ENCODE measurements at places on chromosomes 2 and 18.

- no peak for DNase-seq
These were observed 19.3 kb downstream of the SPEG start for GRCh38 chr2:219453671-219454590.

GRCh38 chr2:201419986-201420385 is 31.3 kb downstream of the TRAK2 start:
- DNase-seq, result no peak

- DNase-seq, result no peak
These were observed 88.5 kb downstream of the PTRHD1 start for GRCh38 chr2:24704692-24705091.

- no peak for DNase-seq
These were observed 55.3 kb downstream of the DTNB start for GRCh38 chr2:25617948-25618646.

DNA sequence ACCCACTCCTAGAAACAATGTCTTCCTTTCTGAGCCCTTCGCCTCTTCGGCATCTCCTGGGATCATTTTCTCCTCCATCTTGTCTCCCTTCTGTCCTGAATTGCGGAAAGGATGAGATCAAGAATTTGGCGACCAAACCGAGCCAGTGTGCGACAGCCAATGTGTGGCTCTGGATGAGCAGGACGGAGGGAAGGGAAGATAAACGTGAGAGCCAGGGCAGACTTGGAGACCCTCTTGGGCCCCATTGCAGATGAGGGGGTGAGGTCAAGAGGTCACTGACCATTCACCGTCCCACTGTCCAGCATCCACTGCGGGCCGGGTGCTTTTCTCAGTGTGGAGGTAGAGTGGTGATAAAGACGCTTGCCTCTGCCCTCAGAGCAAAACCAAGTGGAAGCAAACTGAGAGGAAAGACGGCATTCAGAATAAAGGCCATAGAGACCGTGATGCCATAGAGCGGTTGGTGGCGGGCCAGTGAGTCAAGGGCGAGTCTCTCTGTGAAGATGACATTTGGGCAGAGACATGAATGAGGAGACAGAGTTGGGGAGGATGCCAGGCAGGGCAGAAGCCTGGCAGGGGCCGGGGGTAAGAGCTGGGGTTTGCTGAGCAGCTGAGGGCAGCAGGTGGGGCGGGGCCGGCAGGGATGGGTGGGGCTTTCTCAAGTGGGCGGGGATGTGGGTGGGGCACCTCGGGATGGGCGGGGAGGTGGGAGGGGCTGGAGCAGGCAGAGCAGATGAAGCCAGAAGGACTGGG is 55.6 kb downstream of the ACAA2 start:
- DNase-seq, result no peak

DNA sequence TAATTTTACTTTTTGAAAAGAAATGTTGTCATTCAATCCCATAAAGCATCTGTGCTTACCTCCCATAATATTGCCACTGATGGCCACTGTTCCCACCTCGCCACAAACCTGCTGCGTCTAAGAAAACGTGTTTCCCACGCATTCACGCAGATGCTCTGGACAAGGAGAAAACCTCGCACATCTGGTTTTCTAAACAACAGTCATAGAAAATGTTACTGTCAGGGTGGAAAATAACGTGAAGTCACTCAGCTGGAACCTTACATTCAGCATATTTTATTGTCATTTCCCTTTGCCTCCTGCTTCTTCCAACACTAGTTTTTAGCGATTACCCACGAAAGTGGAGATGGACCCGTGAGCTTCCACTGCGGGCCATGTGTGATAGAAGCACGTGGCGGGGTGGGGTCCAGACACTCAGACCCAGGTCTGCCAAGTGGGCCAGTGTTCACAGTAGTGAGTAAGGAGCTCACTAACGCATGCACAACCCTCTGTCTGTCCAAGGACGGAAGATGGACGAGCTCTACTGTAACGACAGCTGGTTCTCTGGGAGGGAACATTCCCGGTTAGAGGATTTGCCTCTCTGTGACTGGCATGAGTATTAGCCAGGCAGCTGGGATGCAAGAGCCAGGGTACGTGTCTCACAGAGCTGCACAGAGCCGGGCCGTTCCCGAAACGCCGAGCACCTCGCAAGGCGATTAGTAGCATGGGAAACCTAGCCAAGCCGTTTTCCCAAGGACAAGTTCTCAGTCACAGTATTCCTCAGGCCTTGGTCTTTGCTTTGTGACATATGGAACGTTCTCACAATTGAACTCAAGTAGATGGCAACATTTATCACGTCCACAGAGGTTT is 94.5 kb downstream of the MTCL1 start:
- DNase-seq, result no peak

- DNase-seq, result no peak
These were observed 77.3 kb upstream of the PHLPP1 start for GRCh38 chr18:62637807-62638687.

- no peak for DNase-seq
These were observed 10.2 kb downstream of the TNFAIP6 start for GRCh38 chr2:151367571-151367970.

DNA sequence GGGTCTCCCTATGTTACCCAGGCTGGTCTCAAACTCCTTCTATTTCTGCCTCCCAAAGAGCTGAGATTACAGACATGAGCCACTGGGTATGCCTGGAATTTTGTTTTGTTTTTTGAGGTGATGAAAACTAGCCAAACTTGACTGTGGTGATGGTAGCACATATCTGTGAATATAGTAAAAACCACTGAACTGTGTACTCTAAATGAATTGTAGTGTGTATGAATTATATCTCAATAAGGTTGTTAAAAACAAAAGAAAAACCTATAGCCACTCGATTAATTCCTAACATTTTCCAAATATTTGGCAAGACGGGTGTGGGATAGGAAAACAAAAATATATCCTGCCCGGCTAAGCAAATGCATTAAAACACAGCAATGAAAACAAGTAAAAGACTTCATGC is 1302.3 kb upstream of the CHAC2 start:
- no peak for DNase-seq

DNA sequence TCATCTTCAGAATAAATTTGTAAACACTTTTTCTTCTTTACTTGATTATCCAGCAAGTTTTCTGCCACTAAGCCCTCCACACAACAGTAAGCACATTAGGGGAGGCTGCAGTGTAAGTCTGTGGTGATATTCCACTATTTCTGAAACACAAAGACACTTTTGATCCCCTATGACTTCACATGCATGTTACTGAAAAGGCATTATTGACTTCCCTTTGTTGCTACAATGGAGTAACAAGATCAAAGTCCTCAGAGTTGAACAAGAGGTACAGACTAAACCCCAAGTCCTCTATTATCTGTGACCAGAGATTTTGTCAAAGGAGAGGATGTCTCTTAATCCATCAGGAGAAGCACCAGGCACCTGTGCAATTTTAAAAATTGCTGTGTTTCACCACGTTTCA is 157.9 kb downstream of the CD226 start:
- DNase-seq, result no peak

- DNase-seq, result no peak
These were observed 336.4 kb upstream of the FSHR start for GRCh38 chr2:49490710-49491109.

DNA sequence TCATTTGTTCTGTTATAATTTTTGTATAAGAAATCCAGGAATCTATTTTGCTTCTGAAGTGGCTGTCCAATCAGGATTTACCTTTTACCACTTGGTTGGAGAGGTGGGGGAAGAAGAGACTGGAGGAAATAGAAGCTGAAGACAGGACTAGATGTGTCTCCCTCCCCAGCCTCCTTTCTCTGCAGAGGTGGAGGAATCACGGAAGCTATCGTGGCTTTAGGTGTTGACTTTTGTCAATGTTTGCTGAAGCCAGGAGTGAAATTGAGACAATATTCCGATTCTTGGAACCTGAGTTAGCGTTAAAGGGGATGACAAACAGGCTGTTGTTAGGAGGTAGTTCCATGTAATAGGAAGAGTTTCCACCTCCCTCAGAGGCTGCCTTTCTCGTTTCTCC is 43.5 kb downstream of the PDCL3 start:
- no peak for DNase-seq

DNA sequence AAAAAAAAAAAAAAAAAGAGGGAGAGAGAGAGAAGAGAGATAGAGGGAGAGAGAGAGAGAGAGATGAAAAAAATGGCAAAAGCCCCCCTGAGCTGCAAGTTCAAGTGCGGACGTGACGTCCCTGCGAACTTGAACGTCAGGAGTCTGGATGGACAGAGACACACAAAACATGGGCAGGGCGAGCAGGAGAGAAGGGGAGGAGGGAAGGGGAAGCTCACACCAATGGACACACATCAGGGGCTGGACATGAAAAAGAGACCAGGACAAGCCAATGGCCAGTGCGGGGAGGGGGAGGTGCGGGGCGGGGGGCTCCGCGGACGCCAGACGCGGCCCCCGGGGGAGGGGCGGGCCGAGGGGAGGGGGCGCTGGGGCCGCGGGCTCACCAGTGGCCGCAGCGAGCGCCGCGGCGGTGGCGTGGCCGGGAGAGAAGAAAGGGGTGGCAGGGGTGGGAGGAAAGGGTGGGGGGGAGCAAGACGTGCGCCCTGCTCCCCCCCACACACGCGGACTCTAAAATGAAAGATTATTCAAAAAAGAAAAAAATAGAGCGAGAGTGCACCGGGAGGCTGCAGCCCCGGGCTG is at the start of gene BCL11A:
BCL11A (minus strand) TSS at position 160 of the 579 bp plus-strand sequence. CDS start 384 bp downstream, outside the sequence.
- no peak for DNase-seq

- DNase-seq, result no peak
These were observed 579 bp downstream of the ARHGEF4 start for GRCh38 chr2:130837175-130837810.

DNA sequence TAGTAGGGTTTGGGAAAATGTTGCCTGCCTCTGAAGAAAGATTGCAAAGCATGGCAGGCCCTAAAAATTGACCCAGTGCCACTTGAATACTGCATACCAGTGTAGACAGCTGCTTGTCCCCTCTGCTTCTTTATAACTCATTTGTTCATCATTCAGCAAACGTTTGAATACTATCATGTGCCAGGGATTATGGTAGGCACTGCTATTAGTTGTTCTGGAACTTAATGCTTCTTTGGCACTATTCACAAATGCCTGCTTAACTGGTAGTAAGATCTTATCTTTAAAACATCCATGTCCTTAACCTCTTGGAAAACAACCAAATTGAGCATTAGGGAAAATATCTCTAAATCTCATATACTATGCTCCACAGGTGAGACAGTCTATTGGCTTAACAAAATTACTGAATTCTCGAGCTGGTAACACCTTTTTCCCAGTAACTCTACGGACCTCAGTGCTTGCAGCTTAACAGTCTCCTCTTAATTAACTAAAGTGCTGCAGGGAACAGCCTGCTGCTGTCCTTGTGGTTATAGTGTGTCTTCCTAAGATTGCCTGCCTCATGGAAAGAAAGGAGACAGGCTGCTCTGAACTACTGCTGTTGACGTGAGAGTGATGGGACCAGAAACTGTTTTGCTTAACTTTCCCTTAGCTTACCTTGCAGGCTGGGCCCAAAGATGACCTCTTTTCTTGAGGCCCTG is 93.2 kb downstream of the MIB1 start:
- DNase-seq, result no peak

GRCh38 chr2:202643012-202643858 is 8.5 kb downstream of the FAM117B start:
- no peak for DNase-seq

- DNase-seq, result no peak
These were observed 19.4 kb downstream of the KCNIP3 start for GRCh38 chr2:95316466-95317122.

- DNase-seq, result no peak
These were observed 47.4 kb upstream of the MTCL1 start for GRCh38 chr18:8657873-8658470.

DNA sequence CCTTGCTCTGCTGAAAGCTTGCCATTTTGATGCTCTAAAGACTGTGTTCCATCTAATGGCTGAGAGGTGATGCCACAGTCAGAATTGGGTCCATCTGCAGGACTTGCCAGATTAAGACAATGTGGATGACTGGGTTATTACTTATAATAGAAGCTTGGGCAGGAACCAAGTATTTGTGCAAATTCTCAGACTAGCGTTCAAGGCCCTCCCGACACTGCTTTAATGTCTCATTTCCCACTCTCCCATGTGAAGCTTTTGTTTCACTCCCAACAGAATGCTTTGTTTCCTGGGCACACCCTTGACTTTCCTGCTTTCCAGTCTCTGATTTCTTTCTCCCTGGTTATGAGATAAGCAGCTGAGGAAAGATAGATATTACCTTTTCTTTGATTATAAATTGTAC is 215.8 kb downstream of the KCNS3 start:
- DNase-seq, result no peak

GRCh38 chr2:127145280-127145895 is 38.4 kb upstream of the BIN1 start:
- DNase-seq, result no peak

DNA sequence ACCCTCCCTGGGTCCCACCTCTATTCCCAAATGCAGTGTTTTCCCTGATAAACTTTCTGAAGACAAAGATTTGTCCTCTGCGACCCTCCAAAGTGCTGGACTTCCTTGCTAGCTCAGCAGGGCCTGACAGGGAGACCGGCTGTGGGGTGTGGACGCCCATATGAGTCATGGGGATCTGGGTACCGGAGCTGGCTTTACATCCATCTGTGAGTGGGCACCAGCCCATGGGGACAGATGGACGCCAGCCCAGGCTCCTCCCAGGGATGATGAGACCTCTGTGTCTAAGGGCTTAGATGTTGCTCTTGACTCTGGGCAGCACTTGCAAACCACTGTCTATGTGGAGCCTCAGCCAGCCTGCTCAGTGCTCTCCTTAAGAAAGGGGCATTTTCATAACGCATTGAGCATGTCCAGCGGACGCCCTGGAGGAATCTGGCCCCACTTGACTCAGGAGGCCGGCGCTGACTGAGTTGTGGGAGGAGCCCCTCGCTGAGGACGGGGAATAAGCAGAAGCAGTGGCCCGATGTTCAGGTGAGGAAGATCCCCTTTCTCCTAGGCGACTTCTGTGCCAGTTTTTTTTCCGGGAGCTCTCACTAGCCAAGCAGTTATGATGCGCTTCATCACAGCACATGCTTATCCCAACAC is 229.4 kb upstream of the MYT1L start:
- DNase-seq, result no peak

DNA sequence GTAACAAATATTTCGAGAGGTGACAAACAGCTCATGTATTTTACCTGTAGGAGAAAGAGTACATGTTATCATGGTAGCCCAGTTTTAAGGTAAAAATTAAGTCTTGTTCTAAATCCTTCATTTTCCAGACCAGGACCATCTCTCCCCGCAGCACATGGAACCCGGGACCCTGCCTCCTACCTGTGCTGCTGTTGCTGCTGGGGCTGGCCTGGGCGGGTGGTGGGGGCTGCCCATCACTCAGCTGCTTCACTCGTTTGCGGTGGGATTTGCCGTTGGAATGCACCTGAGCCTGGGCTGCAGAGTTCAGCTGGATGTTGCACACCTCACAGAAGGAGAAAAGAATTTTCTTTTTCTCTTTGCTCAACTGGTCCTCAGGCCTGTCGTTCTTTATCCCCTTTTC is 92.1 kb downstream of the ZNF385B start:
- no peak for DNase-seq

DNA sequence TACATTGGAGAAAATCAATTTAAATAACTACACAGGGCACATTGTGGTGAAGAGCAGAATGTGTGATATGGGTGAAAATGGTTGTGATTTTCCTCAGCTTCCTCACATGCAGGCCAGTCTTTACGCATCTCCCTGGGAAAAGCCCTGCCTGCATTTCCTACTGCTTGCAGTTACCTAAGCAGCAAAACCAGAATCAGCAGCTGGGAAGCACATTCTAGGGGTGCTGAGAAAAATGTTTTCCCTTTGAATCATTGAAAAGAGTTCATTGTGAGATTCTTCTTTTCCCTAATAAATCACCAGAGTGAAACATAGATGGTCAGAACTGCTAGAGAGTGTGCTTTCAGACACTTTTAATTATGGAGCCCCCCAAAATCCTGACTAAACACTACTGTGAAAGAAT is 656.0 kb downstream of the TDRD15 start:
- DNase-seq, result no peak

Measured in epithelial cell of proximal tubule (primary cell).